NAMALWA (cell line): ENCODE measurements at places on chromosomes 1 and 21.
A peak's percentile ranks its signal among the peaks of the same experiment; 100 is the strongest.

GRCh38 chr1:23836037-23836436 lies 10.8 kb upstream of the HMGCL start:
- DNase-seq: no peak

GRCh38 chr1:57204942-57205787 lies 218.7 kb downstream of the DAB1 start:
- DNase-seq: no peak

DNA sequence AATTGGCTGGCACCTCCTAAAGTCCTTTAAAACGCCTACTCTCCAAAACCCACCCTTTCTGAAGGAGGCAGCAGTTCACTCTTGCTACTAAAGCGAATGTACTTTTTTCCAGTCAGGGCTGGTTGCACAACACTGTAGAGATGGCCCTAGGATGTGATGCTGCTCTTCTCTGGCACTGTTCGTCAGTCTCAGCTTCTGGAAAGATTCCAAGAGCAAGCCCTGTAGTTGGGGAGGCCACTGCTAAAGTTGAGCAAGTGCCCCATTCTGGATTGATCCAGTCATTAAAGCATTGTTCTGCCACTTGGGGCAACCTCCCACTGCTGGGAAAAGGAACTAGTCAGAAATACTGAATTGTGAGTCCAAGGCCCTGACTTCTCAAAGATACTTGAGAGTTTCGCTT lies 28.5 kb upstream of the KCNQ4 start:
- no peak for DNase-seq

DNA sequence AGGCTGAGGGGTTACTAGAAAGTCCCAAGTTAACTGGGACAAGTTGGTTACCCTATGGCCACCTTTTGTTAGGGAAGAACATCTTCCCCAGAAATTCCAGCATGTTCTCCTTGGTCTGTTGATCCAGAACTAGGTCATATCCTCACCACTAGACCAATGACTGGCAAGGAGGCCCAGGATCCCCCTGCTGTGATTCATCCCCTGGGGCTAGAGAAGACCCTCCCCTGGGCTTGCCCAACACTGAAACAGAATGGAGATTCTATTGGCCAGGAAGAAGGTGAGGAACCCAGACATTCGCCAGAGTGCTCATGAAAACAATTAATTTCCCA lies 90.1 kb upstream of the SIM2 start:
- no peak for DNase-seq

DNA sequence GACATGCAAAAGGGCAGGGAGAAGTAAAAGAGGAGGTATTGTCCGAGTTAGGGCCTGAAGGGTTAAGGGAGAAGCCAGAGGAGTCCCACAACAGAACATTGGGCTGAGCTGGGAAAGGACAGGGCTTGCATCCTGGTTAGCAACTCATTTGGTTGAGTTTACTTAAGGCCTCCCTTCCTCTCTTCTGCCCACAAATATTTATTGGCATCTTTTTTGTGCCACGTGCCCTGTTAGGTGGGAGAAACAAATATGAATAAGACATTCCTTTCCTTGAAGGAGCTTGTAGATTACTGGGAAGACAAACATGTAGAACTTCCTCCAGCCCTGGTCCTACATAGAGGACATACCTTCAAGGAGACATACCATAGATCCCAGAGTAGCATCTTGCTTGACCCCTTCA lies 53.0 kb upstream of the PRELP start:
- no peak for DNase-seq

GRCh38 chr1:153957744-153958110 lies 685 bp downstream of the CRTC2 start:
- peak; percentile 70 for DNase-seq

DNA sequence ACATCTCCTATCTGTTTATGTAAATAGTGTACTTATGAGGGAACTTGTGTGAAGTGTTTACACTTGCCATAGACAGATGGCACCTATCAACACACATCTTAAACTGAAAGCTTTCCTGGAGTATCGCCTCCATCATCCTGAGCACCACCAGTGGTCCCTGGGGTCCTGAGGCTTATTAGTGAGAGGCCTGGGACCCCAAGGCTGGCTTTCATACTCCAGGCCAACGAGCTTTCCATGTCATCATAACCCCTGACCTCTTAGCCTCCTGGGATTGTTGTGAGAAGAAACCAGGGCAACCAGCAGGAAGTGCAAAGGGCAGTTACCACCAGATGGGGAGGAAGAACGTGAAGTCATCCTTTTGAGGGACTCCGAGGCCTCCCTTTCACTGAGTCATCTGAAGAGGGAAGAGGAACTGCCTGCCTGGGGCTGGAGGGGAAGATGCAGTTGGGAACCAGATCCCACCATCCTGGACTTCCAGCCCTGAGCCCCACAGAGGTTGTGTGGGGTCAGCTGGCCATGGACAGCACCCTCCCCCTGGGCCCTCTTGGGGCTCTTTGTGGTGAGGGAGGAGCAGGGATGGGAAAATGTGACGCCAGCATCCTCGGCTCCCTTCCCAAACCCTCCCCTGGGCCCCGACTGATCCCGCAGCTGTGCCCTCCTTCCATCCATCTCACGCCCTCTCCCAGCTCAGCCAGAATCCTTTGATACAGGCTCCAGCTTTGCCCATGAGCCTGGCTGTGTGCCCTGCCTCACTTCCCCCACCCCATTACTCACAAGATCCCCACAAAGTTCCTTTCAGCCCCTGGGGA lies 5.8 kb downstream of the INKA2 start:
- no peak for DNase-seq

DNA sequence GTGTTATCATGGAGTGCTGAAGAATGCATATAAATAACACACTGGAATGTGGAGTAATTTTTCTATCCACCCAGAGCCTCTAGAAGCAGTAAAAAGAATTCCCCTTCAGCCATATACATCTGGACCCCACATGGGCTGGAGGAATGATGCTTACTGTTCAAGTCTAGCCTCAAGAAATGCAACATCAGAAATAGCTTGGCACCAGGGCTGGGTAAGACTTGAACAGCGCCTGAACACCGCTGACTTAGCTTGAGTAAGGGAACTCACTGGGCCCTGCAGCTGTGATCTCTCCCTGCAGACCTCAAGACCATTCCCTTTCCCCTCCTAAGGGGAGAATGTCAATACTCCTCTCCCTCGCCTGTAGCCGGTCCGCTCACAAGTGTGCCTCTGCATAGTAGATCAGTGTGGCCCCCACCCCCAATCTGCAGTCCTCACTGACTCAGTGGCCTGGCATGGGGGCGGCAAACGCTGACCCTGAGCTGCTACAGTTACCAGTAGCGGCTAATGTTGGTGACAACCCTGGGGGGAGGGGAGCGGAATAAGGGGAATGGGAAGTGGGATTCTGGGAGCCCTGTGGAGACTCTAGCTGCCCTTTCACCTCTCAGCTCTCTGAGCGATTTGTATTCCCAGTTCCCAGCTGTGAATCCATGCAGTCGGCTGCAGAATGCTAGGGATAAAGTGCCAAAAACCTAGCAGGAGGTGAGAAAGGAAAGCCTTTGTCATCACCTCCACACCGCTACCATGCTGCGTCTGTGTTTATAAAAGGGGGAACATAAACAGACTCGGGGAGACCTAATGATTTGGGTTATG lies 483.9 kb downstream of the DISC1 start:
- DNase-seq: no peak

- peak; percentile 48 for DNase-seq
Observed at GRCh38 chr1:205748403-205749233, 1.4 kb downstream of the NUCKS1 start.

DNA sequence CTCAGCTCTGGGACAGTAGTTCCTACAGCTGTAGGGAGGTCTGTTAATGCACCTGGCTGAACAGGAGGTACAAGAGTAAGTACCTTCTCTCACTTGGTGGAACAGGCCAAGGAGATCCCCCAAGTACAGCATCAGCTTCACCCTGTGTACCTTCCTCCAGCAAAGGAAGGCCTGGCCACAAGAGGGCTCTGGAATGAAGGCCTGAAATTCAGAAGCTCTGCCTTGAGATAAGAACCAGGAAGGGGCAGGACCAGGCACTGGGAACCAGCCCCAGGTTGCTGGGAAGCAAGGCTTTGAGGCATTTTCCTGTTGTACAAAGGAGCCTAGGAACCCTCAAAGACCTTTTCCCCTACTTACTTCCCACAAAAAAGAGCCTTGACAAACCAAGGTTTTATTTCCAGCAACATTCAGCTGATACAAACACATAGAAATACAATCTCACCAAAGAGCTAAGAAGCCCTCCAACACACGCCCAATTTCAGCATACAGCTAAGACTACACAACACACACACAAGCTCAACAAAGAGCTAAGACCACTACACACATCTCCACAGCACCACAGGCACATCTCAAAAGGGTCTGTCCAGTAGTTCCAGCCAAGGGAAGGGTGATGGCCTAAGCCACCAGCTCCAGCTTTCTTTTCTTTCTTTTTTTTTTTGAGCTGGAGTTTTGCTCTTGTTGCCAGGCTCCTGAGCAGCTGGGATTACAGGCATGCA lies 23.5 kb downstream of the F11R start:
- peak; percentile 79 for DNase-seq
